Stimulated activated CD8-positive, alpha-beta memory T cell treated with anti-CD3 and anti-CD28 coated beads, Interleukin-4, amount 100 ng/mL, for 1 hour (primary cell): ENCODE measurements at places on chromosomes 4 and X.

DNA sequence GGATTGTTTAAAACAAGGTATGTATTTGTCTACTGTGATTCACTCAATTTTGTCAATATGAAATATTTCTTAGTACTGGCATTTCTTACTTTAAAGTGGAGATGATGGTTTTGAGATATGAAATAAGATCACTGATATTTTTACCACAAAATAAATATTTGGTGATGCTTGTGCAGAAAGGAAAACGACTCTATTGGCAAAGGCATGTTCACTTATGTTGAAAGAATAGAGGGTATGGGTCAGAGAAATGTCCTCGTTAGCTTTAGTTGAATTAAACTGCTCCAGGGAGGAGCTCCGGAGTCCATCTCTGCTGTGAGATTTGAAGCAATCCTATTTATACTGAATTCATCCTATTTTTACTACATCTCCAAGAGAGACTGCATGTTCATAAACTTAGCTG is 84.2 kb downstream of the SH3BGRL start:
- DNase-seq, result no peak

DNA sequence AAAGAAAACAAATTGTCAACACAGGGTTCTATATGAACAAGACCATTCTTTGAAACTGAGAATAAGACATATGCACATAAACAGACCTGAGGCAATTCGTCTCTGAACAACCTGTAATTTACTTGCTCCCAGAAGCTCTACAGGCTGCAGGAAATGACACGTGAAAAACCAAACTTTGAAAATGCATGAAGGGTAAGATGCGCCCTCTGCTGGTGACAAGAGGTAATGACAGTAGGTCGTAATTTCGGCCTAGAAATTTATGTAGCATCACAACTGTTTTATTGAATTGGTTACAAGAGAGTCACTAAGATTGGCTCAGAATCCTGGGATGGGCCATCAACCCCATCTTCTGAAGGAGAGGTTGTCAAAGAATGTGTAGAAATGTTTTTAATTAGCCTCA is 276.5 kb downstream of the PPP4R3C start:
- no peak for DNase-seq

- DNase-seq, result no peak
Observed at GRCh38 chr4:52157641-52158316, 106.7 kb downstream of the SPATA18 start.

DNA sequence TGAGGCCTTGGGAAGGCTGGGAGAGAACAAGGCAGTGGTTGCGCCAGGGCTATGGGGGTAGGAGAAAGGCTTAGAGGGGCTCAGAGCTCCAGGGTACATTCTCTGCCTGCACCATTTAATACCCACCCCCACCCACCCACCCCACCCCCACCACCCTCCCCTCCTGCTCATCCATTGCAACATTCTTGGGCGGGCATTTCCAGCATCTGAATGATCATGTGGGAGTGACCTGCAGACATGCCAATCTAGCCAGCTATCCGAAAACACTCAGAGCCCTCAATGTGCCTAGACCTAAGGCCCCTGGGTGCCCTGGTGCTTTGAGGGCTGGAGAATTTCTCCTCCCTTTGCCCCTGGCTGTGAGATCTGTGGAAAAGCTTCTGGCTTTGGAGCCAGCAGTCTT is 3.1 kb downstream of the SLC34A2 start:
- no peak for DNase-seq

- no peak for DNase-seq
Observed at GRCh38 chr4:143273160-143273917, 63.3 kb upstream of the GAB1 start.

DNA sequence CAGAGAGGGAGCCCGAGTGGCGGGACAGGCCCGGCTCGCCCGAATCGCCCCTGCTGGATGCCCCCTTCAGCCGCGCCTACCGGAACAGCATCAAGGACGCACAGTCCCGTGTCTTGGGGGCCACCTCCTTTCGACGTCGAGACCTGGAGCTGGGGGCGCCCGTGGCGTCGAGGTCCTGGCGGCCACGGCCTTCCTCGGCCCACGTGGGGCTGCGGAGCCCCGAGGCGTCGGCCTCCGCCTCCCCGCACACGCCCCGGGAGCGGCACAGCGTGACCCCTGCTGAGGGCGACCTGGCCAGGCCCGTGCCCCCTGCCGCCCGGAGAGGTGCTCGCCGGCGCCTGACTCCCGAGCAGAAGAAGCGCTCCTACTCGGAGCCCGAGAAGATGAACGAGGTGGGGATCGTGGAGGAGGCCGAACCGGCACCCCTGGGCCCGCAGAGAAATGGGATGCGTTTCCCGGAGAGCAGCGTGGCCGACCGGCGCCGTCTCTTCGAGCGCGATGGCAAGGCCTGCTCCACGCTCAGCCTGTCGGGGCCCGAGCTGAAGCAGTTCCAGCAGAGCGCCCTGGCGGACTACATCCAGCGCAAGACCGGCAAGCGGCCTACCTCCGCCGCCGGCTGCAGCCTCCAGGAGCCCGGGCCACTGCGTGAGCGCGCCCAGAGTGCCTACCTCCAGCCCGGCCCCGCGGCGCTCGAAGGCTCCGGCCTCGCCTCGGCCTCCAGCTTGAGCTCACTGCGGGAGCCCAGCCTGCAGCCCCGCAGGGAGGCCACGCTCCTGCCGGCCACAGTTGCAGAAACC is 156.9 kb downstream of the SOWAHB start:
- DNase-seq, result no peak

- no peak for DNase-seq
Observed at GRCh38 chr4:158739600-158739999, 16.4 kb upstream of the PPID start.

DNA sequence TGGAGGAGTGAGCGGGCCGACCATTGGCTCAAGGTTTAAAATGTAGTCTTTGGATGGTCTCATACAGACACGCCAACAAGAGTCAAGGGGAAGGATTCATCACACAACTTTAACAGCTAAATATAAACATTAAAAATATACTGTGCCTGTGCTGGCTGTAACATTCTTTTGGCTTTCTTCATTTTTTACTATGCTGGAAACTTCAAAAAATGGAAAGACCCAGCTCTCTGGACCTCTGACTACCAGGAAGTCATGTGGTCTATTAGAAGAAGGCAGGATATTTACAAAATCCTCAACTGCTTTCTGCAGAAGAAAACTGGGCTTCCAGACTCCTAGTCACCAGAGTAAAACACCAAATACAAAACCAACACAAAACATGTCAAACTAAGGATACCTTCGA is 49.8 kb upstream of the KLF3 start:
- no peak for DNase-seq

- no peak for DNase-seq
Observed at GRCh38 chr4:158833602-158834001, 64.8 kb downstream of the FNIP2 start.

GRCh38 chr4:155712846-155713245 is 46.0 kb upstream of the GUCY1B1 start:
- DNase-seq, result no peak

- DNase-seq, result no peak
Observed at GRCh38 chr4:89275587-89275986, 32.0 kb downstream of the GPRIN3 start.

DNA sequence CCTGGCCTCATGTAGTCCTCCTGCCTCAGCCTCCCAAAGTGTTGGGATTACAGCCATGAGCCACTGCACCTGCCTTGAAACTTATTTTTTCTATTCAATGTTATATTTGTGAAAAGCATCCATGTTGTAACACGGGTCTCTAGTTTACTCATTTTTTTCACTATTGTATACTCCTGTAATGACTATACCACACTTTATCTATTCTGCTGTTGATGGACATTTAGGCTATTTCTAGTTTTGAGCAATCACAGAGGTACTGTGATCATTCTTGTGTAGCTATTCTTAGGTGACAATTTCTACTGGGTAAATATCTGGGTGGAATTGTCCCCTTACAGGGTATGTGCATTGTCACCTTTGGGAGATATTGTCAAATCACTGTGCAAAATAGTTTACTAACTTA is 3.6 kb downstream of the DRP2 start:
- no peak for DNase-seq

DNA sequence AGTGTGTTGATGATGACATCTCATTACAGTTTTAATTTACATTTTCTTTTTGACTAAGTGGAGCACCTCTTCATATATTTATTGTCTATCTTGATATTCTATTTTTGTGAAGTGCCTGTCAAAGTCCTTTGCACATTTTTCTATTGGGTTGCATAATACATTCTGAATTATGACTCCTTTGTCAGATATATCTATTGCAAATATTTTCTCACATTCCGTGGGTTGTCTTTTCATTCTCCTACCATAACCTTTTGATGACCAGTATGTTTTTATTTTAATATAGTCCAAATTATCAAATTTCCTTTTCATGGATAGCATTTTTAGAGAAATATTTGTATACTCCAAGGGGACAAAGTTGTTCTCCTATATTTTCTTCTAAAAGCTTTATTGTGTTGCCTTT is 126.4 kb downstream of the PJA1 start:
- no peak for DNase-seq

- no peak for DNase-seq
Observed at GRCh38 chrX:3006495-3006894, at the start of gene ARSH. TSS of gene ARSH (plus strand) at chrX:3006546. CDS start at chrX:3006613, 67 bp downstream.

DNA sequence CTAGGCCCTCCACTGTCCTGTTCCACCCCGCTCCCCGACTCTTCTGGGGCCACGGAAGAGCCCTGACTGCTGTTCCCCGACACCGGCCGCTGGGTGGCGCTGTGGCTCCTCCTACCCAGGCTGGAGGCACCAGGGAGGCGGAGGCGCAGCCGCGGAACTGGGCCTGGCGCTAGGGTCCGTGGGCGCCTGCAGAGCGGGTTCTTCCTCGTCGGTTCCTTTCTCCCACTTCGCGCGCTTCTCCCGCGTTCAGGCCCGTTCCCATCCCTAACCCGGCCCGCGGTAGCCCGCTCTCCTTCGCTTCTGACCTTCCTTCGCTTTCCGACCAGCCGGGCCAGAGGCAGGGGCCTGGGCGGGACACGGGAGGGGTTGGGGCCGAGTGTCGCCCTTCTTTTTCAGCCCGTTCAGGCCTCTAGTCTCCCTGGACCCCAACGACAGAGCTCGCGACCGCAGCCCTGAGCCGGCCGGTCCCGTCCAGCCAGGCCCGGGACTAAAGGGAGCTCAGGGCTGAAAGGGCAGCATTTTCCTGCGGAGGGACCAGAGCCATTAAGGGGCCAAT is 34.3 kb downstream of the NALF2 start:
- DNase-seq, result peak; percentile 35

DNA sequence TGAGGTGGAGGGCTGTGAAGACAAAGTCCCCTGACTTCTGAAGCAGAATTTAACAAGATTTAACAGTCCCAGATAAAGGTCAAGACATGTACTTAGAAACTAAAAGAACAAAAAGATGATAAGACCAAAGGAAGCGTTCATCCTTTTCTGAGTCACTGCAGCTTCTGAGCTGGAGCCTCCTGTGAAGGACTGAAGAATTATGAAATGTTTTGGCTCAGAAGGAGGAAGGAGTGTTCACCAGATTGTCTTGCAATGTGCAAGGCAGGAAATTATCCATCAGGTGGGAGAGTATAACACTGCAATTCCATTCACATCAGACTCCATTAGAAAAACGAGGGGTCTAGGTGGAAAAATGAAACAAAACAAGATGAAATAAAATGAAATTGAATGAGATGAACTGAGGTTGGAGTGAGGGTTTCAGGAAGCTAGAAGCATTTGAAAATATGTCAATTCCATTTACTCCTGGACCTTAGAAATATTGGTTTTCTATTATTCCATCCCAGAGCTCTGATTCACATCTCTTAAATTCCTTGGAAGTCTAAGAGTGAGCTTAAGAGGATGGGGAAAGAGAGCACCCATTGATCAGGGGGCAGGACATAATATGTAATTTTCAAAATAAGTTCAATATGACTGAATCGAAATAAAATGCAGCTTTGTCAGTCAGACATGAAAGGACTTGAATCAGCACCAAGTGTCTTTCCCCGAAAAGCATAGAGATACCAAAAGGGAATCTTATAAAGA is 186.1 kb upstream of the LNX1 start:
- no peak for DNase-seq

DNA sequence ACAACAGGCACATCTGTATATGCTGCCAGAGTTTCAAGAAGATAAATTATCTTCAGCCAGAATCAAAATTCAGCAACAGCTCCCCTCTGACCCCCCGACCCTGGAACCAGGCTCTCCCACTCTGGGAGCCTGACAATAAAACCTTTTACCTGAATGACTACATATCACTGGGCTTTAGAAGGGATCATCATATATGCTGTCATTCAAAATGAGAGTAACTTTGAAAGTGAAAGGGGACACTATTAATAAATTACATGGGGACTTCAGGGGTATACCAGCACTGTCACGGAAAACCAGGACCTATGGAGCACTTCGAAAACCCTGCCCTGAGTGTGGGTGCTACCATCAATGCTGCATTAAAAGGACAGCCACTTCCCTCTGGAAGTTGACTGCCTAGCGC is 26.2 kb downstream of the TSPAN5 start:
- DNase-seq, result no peak

DNA sequence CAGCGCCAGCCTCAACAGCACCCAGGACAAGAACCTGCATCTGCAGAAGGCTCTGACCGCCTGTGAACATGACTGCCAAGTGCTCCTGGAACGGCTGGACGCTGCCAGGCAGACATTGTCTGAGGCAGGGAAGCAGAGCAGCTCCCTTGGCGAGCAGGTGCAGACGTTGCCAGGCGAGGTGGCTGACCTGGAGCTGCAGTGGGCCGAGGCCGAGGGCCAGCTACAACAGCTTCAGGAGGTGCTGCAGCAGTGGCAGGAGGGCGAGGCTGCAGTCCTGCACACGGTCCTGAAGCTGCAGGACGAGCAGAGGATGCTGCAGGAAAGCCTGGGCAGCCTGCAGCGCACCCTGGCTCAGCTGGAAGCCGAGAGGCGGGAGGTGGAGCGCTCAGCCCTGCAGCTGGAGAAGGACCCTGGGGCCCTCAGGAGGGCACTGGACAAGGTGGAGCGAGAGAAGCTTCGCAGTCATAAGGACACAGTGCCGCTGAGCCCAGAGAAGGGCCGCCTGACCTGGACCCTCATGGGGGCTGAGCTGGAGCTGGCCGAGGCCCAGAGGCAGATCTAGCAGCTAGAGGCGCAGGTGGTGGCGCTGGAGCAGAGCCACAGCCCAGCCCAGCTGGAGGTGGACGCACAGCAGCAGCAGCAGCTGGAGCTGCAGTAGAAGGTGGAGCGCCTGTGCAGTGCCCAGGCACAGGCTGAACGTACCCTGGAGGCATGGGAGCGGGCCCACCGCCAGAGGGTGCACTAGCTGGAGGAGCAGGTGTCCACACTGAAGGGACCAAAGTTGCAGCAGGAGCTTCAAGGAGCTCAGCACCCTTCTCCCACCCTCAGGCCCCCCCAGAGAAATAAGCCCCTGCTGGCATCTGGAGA is 16.4 kb downstream of the SMIM10L2A start:
- DNase-seq, result no peak

DNA sequence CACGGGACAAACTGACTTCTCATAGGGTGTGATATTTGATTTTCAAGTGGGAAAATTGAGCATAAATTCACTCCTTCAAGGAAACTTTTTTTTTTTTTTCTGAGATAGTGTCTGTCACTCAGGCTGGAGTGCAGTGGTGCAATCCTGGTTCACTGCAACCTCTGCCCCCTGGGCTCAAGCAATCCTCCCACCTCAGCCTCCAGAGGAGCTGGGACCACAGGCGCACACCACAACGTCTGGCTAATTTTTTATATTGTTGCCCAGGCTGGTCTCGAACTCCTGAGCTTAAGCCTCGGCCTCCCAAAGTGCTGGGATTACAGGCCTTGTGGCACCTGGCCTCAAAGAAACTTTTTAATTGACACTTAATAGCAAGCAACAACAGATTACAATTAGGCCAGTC is 13.8 kb downstream of the CLDN34 start:
- DNase-seq, result no peak
